ENCODE measurements at places on chromosomes 7 and 10.

GRCh38 chr7:135327458-135327857 lies 93.8 kb downstream of the STRA8 start:
- DNase-seq, result no peak

DNA sequence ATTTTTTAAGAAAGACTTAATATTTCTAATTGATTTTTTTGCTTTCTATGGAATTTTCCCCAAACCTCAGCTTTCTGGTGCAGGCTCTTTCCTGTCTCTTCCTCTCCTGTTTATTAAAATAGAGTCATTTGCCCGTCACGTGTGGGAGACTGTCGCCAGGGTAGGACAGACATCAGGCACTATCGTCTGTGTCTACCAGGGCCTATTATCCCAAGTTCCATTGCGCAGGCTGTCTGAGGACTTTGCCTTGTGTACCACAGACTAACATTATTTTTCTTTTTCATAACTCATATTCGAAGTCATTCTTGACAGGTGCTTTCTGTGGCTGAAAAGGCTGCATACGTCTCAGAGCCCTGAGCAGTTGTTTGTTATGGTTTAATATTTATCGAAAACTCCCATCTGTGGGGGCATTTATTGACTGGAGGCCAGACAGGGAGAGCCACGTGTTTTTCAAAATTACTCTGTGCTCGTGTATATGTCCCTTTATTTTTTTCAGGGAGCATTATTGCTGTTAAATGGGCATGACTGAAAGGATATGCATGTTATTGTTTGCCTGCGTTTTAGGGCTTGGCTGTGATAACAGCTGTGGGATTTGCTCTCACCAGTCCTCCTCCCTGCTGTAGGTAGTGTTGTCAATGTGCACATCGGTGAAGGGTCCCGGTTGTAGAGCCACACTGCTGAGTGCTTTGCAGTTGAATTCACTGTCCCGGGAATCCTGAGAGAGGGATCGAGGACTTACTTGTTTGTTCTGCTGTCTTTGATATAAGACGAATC lies 89.8 kb downstream of the CAMK1D start:
- no peak for DNase-seq

- no peak for DNase-seq
Observed at GRCh38 chr7:28957064-28957750, 923 bp downstream of the TRIL start.

DNA sequence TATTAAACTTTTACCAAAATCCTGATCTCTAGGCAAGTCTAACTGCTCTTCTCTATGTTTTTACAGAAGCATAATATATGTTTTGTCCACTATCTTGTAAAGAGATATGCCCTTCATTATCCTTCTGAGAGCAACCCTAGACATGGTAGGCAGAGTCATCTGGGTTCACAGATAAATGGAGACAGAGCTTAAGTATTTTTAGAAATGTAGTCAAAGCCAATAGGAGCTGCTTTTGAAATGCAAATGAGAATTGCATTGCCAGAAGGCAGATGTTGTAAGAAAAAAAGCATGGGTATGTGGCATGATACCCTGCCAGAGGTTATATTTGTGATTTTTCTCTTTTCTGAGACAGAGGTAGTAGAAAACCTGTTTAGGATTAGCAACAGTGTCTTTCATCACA lies 964.8 kb downstream of the SORCS3 start:
- no peak for DNase-seq

DNA sequence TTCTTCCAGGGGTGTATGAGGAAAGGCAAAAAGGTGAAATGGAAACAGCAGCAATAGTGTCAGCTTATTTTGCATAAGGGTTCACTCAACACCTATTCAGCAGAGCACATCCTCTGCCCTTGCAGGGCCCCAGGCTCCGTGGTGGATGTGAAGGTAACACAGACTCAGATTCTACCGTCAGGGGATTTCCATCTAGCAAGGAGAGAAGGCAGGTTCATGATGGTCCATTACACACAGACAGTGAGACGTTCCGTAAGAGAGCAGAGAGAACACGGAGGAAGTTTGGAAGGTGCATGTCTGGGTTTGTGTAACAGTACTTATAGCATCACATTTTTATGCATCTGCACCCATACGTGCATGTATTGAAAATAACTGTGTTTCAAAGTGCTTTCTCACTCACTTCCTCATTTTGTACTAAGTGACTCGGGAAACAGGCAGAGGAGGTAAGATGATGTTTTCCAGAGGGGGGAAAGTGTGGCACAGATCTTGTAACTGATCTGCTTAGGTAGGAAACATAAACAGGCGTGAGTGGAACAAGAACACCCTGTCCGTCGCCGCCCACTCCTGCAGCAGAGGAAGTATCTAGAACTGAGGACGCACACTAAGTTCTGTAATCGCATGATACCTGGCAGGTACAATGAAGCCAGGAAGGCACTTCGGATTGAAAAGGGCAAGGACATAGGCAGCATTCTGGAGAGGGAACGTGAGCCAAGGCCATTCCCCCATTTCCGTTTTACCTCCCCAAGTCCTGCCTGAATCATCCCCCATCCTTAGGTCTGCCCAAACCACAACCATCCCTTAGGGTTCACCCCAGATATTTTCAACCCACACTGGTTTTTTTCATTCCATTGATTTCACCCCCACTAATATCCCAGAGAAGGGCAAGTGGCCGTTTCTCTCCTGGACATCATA lies 1.0 kb upstream of the ENO4 start:
- DNase-seq, result no peak

GRCh38 chr7:94176694-94177200 lies 172.6 kb upstream of the BET1 start:
- no peak for DNase-seq

GRCh38 chr7:131012477-131013031 lies 278.5 kb upstream of the KLF14 start:
- no peak for DNase-seq

DNA sequence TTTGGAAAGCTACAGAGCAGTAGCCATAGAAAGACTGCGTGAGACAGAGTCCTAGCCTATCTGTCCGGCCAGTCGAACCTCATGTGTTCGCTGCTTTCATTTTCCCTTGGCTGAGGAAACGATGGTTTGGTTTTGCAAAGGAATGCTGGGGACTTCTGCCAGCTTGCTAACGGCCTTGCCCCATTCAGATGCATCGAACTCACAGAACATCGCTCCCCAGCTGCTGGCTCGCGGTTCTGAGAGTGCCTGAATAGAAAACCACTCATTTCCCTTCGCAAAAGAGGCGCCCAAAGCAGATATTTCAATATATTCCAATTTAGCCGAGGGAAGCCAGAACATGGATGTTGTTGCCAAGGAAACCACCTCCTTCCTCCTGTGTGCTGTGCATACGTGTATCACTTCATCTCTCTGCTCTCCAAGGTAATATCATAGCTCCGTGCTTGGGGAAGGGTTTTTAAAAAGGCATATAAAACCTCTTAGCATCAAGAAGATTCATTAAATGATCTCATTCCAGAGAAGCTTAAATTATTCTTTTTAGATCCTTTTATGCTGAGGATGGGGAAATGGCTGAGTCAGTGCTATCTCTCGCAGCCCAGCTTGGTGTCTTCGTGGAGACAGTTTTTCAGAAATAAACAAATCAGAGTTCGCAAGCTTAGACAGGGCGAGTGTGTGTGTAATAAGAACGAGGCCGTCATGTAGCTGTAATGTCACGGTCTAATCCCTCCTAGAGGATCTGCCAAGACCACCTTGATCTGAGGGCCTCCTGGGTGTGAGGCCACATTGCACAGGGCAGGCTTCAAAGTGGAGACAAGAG lies 215.2 kb downstream of the RPS24 start:
- DNase-seq, result no peak

- DNase-seq, result no peak
Observed at GRCh38 chr7:128357217-128357613, 4.3 kb downstream of the PRRT4 start.

DNA sequence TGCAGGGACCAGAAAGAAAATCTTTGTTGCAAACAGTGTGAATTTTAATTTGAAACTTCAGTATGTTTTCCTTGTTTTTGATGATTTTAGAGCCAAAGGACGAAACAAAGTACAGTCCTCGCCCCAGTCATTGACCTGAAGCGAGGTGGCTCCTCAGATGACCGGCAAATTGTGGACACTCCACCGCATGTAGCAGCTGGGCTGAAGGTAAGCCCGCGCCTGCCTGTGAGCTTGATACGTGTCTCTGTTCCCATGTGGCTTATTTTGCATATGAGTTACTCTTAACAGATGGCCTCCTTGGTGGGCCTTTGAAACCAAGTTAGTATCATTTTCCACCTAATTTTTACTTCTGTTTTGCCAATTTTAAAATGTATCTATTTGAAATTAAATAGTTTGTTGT lies 12.3 kb downstream of the RBM17 start:
- DNase-seq, result no peak

GRCh38 chr10:436911-437665 lies 252.4 kb downstream of the DIP2C start:
- no peak for DNase-seq

DNA sequence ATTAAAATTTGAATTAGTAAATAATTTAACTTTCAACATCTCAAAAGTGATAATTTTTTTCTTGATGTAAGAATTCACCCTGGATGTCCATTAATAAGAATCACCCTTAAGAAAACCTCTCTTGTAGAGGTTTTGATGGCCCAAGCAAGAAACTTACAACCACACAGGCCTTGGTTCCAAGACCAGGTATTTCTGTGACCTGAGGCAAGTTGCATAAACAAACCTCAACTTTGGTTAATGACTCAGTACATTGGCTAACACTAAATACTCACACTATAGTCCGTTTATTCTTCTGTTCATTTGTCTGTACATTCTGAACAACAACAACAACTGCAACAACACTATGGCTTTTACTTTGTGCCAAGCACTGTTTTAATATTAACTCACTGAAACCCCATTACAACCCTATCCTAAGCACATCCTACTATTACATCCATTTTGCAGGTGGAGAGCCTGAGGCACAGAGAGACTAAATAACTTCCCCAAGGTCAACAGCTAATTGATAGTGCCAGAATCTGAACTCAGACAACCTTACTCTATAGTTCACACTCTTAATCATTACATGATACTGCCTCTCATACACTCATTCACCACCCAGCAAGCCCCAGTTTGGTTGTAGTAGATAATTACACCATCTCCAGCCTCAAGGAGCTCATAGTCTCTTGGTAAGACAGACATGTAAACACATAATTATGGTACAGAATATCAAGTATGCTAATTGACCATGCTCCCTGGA lies 6.6 kb downstream of the ANK3 start:
- DNase-seq, result no peak

DNA sequence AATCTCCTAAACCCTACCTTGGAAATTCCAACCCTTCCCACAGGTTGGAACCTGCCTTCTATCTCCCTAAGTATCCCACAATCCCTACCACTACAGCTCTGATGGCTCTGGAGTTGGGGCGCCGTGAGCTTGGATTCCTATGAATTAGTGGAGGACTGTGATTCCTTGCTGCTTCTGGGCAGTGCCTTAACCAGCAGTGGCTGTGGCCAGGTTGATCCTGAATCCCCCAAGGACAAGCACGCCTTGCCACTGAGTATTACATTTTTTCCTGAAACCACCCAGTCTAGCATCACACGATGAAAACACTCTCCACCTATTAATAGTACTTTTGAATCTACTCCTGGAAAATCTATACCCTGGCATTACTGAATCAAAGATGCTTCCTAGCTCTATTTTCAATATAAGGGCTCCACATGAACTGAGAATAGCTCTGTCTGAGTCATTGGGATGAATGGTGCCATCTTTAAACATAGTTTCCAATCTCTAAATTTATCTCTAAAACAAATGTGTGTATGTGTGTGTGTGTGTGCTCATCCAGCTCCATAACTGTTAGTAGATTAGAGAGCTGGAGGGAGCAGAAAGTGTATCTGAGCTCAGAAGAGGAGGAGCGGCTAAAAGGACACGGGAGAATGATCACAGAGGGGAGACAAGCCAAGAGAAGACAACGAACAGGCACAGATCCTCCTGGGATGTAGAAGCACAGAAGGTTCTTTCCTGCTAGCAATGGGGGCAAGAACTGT lies 11.9 kb upstream of the INPP5F start:
- DNase-seq, result no peak

DNA sequence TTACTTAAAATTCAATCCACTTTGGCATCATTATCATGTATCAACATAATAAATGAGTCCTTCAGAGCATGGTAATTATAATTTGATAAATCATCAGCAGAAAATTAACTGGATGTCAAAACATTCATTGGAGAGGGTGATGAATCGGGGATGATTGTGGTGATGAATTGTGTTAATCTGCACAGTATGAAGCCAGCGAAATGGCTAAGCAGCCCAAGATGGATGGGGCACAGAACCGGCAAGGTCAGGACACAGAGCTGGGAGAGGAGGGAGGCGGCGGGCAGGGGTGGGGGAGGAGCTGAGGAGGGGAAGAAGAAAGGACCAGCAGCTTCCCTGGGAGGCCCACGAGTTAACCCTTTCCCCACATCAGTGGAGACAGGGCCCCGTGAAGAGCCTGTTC lies 536.1 kb downstream of the LRMDA start:
- DNase-seq, result no peak

DNA sequence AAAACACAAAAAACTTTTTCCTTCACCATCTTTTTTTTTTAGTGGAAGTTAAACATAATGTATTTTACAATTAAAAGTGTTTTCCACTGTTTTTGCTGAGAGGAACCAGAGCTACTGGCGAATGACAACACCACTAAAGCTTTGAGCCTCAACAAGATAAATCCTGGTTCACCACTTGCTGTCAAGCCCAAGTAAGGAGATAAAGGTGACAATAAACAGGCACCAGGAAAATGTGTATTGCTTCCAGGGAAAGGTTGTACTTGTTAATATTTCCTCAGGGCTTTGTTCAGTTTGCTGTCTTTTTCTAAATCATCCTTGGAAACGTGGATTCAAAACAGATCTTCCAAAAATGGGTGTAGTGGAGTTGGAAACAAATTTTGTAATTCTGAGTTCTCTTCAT lies 109.9 kb upstream of the ANKRD30A start:
- DNase-seq, result no peak

GRCh38 chr7:26065652-26066051 lies 86.3 kb upstream of the NFE2L3 start:
- no peak for DNase-seq

DNA sequence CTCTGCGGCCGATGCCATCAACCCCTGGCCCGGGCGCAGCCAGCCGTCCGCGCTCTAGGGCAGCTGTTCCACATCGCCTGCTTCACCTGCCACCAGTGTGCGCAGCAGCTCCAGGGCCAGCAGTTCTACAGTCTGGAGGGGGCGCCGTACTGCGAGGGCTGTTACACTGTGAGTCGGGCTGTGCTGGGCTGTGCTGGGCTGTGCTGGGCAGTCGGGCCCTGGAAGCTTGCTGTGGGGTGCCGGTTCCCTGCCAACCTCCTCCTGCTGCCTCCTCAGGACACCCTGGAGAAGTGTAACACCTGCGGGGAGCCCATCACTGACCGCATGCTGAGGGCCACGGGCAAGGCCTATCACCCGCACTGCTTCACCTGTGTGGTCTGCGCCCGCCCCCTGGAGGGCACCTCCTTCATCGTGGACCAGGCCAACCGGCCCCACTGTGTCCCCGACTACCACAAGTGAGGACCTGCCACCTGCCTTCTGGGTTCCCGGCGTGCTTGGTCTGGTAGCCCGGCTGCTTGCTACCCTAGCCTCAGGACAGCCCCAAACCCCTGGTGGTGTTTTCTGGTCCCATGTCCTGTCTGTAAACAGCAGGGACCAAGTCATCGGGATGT lies 7.5 kb downstream of the ZYX start:
- no peak for DNase-seq

GRCh38 chr10:51567271-51567670 lies 132.1 kb downstream of the CSTF2T start:
- no peak for DNase-seq

All from activated CD4-positive, alpha-beta T cell treated with anti-CD3 and anti-CD28 coated beads, Interleukin-2, amount 50 U/mL, for 24 hours (primary cell).